ENCODE measurements at places on chromosomes 4 and X. TPM values are rescaled to one million over a fixed set of nuclear protein-coding genes. Genes with fewer than 3 reads are reported as not detected.

HSFX2 gene
- total RNA-seq, result 0.68 TPM

OTUD6A gene
- not detected for total RNA-seq

PRKG2 gene
- 1.3 TPM for total RNA-seq

RNF175 gene
- not detected for total RNA-seq

EXOC1L gene
- not detected for total RNA-seq

XAGE1A gene
- total RNA-seq, result not detected

SPRY1 gene
- total RNA-seq, result 139 TPM

HS6ST2 gene
- 0.34 TPM for total RNA-seq

NPFFR2 gene
- not detected for total RNA-seq

NAT8L gene
- total RNA-seq, result 10.1 TPM

CXCL11 gene
- 0.34 TPM for total RNA-seq

PABPC1L2A gene
- not detected for total RNA-seq
